Fibroblast of skin of back (primary cell): ENCODE measurements at places on chromosomes 11 and 22.

- DNase-seq, result no peak
Measured at GRCh38 chr11:121198491-121198890, 94.1 kb upstream of the SC5D start.

DNA sequence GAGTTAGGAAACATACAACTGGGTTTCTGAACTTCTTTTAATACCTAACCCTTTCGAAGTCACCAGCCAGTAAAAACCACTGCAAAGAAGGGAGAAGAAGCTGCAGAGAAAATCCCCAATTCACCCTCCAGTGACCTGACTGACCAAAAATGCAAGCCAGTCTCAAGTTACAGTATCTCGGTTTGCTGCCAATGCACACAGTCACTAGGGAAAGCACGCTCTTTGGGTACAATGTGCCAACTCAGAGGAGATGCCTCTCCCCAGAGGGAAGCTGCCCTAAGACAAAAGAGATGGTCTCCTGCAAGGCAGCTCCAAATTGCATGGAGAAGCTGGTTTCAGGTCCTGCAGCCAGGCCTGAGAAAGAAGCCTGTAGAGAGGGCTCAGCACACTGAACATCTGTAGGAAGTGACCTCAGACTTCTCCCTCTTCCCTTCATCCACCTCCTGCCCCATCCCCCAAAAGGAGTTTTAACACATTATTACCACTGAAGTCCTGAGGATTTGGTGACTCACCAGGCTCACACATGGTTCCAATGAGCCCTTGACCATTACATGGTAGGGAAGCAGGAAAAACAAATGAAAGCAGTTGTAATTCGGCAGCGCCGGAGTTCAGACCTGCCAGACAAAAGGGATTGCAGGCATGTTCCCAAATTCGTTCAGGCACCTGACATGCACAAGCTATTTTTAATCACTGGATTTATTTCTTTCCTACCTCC, 90.1 kb downstream of the ETS1 start:
- DNase-seq, result peak; percentile 99

GRCh38 chr22:49480896-49481658, 346.6 kb downstream of the BRD1 start:
- DNase-seq, result no peak

GRCh38 chr11:60890696-60891095, 15.7 kb downstream of the PRPF19 start:
- no peak for DNase-seq

GRCh38 chr22:33030923-33031525, 27.2 kb downstream of the SYN3 start:
- DNase-seq, result no peak
